ENCODE measurements at places on chromosomes 3 and 15.
A peak's percentile ranks its signal among the peaks of the same experiment; 100 is the strongest.

DNA sequence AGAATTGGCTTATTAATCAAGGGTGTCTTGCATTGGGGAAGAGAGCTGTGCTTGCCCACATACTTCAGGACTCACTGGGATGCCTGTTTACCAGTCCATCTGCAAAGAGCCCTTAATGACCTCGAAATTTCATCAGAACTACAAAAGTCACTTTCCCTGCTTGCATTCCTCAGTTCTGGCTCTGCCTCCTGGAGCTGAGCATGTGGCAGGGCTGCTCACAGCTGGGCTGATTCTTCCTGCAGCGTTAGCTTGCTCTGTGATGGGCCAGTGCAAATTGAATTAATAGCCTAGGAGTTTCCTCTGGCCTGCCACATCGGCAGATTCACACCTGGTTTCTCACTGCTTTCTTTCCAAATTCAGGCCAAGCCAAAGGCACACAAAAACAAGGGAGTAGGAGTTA, 108.9 kb downstream of the DUT start:
- no peaks in the 10 kb centered on the region for H3K36me3 ChIP-seq
- no peak for DNase-seq
- no peak overlapping the region for H3K27ac ChIP-seq
- no peaks in the 10 kb centered on the region for H3K4me1 ChIP-seq

- H3K27ac ChIP-seq, result peak overlapping the region; percentile 94
- no peaks in the 10 kb centered on the region for H3K27me3 ChIP-seq
- peaks cover 51% of the 10 kb centered on the region for H3K4me1 ChIP-seq
- DNase-seq, result peak; percentile 80
- H3K4me3 ChIP-seq, result peak overlapping the region; percentile 47
These were observed 5.3 kb upstream of the BCL6 start for GRCh38 chr3:187750513-187751123.

DNA sequence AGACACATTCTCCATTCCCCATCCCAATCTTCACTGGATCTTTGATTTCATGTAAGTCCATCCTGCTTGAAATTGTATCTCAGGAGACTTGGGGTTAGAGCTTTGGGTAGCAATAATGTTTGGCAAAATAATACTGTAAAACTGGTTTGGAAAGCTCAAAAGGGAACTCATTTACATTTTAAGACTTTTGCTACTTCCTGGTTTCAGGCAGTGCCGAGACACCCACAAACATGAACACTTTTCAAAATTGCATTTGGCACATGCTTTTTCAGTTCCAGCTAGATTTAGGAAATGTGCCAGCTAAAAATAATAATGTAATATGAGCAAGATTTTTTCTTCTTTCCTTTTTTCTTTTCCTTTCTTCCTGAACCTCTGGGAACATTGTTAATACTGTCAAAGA, 145.7 kb upstream of the CBLB start:
- H3K4me3 ChIP-seq, result no peak overlapping the region
- H3K36me3 ChIP-seq, result no peaks in the 10 kb centered on the region
- H3K4me1 ChIP-seq, result no peaks in the 10 kb centered on the region
- no peak overlapping the region for H3K27ac ChIP-seq
- no peaks in the 10 kb centered on the region for H3K27me3 ChIP-seq

DNA sequence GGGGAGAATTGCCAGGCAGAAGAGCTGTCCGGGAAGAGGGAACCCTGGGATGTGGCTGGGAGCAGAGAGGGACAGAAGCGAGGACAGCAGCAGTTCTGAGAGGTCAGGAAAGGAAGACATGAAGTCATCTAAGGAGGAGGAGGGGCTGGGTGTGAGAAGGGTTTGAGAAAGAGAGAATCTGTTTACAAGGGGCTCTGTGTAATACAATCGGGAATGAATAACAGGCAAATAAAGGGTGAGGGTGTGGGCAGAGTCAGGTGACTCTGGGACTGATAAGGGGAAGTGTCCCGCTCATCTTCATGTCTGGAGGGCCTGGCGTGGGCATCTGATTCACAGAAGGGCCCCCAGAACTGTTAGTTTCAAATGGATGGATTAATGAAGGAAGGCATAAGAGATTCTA, 191.3 kb downstream of the XXYLT1 start:
- no peak overlapping the region for H3K27ac ChIP-seq
- no peaks in the 10 kb centered on the region for H3K27me3 ChIP-seq
- H3K36me3 ChIP-seq, result no peaks in the 10 kb centered on the region

DNA sequence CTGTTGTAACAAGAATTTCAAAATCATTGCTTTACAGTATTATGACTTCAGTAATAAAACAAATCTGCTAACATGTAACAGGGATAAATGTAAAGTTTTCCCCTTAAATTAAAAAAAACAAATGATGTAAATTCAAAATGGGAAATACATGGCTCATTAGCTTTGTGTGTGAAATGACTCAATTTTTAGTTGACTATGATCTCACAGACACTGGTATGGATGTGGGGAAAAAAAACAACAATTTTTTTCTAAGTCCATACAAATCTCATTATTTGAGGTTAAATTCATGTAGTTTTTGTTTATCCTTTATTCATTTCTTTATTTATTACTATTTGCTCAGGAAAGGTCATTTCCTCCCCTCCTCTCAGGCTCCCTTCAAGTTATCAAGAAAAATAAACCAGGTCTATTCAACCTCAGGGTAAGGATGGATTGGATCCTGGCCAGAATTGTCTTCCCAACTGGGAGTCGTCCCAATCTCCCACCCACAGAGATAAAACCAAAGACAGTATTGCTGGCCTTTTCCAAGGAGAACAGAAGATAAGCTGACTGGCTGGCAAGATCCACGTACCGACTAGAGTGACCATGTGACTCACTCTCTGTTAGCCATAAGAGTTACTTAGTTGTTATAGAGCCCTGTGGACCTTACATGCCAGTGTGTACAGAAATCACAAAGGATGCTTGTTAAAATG, 373.3 kb downstream of the GAP43 start:
- H3K36me3 ChIP-seq, result no peaks in the 10 kb centered on the region
- H3K4me1 ChIP-seq, result no peaks in the 10 kb centered on the region
- no peak for DNase-seq
- no peaks in the 10 kb centered on the region for H3K27me3 ChIP-seq
- H3K4me3 ChIP-seq, result no peak overlapping the region

DNA sequence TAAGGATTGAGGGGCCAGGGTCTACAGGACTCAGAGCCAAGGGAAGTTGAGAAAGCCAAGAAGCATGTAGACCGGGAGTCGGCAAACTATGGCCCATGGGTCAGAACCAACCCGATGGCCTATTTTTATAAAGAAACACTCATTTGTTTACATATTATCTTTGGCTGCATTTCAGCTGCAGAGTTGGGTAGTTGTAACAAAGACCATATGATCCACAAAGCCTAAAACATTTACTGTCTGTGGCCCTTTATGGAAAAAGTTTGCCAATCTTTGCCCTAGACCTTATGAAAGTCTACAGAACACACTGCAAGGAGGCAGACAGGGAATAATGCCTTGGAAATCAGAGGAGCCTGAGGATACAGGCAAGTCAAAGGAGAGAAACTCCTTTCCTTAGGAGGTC, 63.2 kb upstream of the MNS1 start:
- no peak for DNase-seq
- no peak overlapping the region for H3K4me3 ChIP-seq
- no peaks in the 10 kb centered on the region for H3K4me1 ChIP-seq
- H3K36me3 ChIP-seq, result no peaks in the 10 kb centered on the region

- peak; percentile 87 for DNase-seq
- H3K27me3 ChIP-seq, result no peaks in the 10 kb centered on the region
- peak overlapping the region; percentile 39 for H3K4me3 ChIP-seq
- no peaks in the 10 kb centered on the region for H3K36me3 ChIP-seq
- peak overlapping the region; percentile 30 for H3K27ac ChIP-seq
These were observed 47.9 kb upstream of the TRAK1 start for GRCh38 chr3:42043099-42043813.
